Karpas-422 (cell line): ENCODE measurements at places on chromosomes 5 and 9. TPM values are rescaled to one million over a fixed set of nuclear protein-coding genes. Genes with fewer than 3 reads are reported as not detected.

DNA sequence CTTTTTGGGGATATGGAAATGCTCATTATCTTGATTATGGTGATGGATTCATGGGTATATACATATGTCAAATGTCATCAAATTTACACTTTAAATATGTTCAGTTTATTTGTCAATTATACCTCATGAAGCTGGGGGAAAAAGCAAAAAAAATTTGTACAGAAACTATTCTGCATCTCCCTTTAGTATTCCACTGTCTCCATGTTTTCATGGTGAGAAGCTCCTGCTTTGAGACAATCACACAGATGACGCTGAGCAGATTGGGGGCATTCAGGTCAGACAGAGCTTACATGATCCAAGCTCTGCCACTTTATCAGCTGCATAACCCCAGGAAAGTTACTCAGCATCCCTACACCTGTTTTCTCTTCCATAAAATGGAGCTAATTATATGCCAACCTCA lies 101.5 kb downstream of the PLPPR1 start:
- DNase-seq: no peak
- H3K27me3 ChIP-seq: no peaks in the 10 kb centered on the region
- no peaks in the 10 kb centered on the region for H3K36me3 ChIP-seq
- H3K4me1 ChIP-seq: no peaks in the 10 kb centered on the region
- H3K4me3 ChIP-seq: no peak overlapping the region

DNA sequence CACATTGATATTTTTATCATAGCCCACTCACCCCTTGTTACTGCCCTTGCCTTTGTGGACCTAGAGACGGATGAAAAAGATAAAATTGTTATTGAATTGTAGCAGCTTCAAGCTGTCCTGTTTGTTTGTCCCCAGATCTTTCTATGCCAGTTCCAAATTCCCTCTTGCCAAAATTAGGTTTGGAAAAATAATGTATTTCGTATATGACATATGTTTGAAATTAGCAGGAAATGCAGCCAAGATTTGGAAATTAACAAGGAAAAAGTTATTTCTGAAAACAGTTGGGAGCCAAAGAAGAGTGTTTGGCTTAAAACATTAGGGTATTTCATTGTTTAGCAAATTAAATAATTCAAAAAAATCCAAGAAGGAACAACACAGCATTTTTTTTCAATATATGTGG lies 33.5 kb downstream of the SPATA31D1 start:
- H3K4me1 ChIP-seq: no peaks in the 10 kb centered on the region
- no peaks in the 10 kb centered on the region for H3K27me3 ChIP-seq
- no peaks in the 10 kb centered on the region for H3K36me3 ChIP-seq
- DNase-seq: no peak
- H3K27ac ChIP-seq: no peak overlapping the region
- H3K4me3 ChIP-seq: no peak overlapping the region

Gene TRAF1
- total RNA-seq: 18.8 and 23.8 TPM in 2 replicates

- no peaks in the 10 kb centered on the region for H3K27me3 ChIP-seq
- peaks cover 44% of the 10 kb centered on the region for H3K36me3 ChIP-seq
- H3K4me3 ChIP-seq: no peak overlapping the region
- no peak overlapping the region for H3K27ac ChIP-seq
These were observed 7.1 kb downstream of the ACTL7A start for GRCh38 chr9:108869092-108869725.

Gene HMGXB3
- total RNA-seq: 25.0 and 36.7 TPM in 2 replicates

Gene PRUNE2
- 0.48 and 1.0 TPM in 2 replicates for total RNA-seq

DNA sequence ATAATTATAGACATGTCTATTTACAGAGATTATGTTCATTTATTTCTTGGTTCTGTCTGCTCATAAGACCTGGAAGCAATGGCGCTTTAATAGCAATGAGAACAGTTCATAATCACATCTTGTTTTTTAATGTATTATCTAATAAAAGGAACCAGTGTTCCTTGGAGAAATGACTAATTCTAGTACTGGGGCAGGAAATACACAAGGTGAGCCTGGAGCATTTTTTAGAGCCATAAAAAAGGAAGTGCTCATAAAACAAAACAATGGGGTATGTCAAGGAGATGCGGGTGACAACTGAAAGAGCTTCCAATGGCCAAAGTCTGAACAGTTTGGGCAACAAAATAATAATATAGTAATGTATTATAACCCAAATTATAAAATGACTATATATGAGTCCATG lies 531.9 kb upstream of the CHD1 start:
- H3K4me1 ChIP-seq: no peaks in the 10 kb centered on the region
- no peak for DNase-seq
- no peak overlapping the region for H3K27ac ChIP-seq
- no peaks in the 10 kb centered on the region for H3K27me3 ChIP-seq
- no peaks in the 10 kb centered on the region for H3K36me3 ChIP-seq

DNA sequence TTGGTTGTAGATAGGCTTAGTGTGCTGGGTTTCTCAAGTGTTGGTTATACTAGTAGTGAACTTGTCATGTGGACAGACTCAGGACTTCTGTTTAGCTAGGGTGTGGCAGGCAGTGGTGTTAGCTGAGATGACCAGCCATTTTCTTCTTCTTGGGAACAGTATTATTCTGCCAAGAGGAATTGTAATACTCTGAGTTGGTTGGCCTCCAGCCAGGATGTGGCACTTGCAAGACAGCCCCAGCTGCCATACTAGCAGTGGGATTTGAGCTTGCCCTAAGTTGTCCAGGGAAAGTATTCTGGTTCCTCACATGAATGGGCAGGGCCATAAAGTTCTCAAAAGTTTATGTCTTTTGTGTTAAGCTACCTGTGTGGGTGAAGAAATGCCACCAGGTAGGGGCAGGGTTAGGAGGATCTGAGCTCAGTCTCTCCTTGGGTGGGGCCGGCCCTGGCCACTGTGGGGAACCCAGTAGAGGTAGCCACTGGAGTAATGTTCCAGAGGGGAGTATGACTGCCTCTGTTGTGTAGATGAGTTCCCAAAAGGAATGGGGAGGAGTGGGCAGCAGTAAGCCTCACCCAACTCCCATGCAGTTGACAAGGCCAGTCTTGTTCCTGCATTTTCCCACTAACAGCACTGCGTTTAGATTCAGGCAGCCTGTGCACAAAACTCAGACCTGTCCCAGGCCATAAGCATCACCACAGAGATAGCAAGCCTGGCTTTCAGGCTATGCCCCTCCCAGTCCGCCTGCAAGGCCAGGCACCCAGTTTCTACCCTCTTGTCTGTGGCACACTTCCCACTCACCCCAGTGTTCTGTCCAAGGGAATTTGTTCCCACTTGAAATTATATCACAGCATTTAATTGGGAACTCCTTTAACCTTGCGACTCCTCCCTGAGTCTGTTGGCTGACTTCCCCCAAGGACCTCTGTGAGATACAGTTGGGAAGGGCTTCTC lies 250.7 kb downstream of the ANXA1 start:
- H3K27ac ChIP-seq: no peak overlapping the region
- H3K4me3 ChIP-seq: no peak overlapping the region
- no peaks in the 10 kb centered on the region for H3K4me1 ChIP-seq
- no peaks in the 10 kb centered on the region for H3K36me3 ChIP-seq
- DNase-seq: no peak

Gene ECSCR
- total RNA-seq: not detected in 2 replicates

Gene TCF7
- total RNA-seq: not detected in 2 replicates

DNA sequence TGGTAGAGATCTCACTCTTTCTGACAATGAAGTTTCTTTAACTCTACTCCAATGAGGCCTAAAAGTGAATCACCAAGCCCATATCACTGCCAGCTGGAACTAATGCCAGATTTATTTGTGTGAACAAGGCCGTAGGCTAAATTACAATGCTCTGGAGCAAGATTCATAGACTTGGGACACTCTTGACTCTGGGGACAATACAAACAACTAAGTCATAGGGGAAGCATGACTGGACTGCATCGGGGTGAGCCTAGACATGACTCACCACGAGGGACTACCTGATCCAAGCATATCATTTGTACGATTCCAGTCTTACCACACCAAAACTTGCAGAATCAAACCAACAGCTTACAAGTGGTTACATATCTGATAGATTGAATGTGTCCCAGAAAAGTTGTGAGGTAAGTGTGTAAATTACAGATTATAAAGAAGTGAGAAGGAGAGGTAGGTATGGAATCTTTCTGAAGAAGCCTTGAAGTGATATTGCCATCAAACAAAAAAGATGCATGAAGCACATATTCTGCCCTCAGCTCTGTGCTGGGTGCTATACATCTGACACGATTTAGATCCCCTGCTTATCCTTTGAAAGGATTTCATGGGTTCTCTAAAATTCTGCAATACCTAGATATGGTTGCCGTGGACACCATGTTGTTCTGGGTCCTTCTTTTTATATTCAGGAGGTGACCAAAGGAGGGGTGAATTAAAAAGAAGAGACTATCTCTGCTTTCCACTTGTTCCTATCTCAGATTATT lies 199.3 kb upstream of the PDE4D start:
- H3K27me3 ChIP-seq: no peaks in the 10 kb centered on the region
- H3K4me1 ChIP-seq: no peaks in the 10 kb centered on the region
- DNase-seq: no peak
- no peak overlapping the region for H3K27ac ChIP-seq
- no peak overlapping the region for H3K4me3 ChIP-seq
- no peaks in the 10 kb centered on the region for H3K36me3 ChIP-seq

DNA sequence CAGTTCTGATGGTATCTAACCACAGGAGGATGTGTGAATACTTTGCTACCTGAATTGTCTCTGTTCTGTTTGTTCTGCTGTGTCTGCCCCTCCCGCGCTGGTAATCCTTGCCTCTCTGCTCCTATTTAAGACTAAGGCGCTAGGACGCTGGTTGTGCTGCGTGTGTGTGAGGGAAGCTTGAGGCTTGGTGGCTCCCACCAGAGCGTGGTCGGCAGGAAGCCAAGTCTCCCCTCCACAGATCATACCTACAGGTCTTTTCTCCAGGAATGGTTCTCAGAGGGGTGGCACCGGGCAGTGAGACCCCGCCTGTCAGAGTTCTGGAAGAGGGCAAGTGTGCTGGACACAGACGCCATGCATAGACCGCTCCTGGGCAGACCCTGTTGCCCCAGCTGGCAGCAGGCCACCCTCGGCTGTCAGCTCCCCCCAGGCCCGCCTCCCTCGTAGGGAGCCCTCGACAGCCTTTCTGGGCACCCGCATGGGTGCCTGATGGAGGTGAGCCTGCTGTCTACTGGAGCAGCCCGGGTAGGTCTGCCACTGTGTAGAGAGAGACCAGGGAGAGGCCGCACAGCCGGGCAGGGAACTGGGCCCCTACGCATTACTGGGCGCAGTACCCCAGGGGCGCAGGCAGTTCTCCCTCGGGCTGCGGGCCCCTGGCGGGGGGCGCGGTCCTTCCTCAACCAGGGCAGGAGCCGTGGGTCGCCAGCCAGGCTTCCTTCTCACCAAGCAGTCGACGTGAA lies 53.4 kb upstream of the ROR2 start:
- H3K4me3 ChIP-seq: no peak overlapping the region
- H3K27me3 ChIP-seq: no peaks in the 10 kb centered on the region
- no peaks in the 10 kb centered on the region for H3K36me3 ChIP-seq
- H3K4me1 ChIP-seq: no peaks in the 10 kb centered on the region

Gene SLC36A2
- total RNA-seq: not detected in 2 replicates

DNA sequence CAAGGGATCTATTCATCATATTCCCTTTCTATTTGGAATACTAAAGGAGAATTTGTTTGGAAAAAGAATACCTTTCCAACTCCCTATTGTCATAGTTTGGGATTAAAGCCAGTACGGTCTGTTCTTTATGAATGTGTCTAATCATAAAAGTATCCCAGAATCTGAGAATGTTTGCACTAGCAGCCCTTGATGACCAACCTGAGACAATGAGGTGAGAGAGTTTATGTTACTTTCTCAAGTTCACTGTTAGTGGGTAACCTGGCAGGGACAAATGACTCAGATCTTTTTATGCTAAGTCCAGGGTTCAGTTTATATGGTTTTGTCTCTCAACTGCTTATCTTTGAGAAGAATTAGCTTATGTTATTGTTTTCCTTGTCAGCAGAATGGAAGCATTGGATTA lies 25.3 kb upstream of the TLR4 start:
- H3K36me3 ChIP-seq: no peaks in the 10 kb centered on the region
- H3K27me3 ChIP-seq: no peaks in the 10 kb centered on the region
- no peak overlapping the region for H3K27ac ChIP-seq
